NCI-H446 treated with DMSO at 0.1 percent for 48 hours (cell line): ENCODE measurements at places on chromosomes 6 and 20.

GRCh38 chr20:20426655-20426907 lies 58.7 kb downstream of the INSM1 start:
- no peak for DNase-seq

DNA sequence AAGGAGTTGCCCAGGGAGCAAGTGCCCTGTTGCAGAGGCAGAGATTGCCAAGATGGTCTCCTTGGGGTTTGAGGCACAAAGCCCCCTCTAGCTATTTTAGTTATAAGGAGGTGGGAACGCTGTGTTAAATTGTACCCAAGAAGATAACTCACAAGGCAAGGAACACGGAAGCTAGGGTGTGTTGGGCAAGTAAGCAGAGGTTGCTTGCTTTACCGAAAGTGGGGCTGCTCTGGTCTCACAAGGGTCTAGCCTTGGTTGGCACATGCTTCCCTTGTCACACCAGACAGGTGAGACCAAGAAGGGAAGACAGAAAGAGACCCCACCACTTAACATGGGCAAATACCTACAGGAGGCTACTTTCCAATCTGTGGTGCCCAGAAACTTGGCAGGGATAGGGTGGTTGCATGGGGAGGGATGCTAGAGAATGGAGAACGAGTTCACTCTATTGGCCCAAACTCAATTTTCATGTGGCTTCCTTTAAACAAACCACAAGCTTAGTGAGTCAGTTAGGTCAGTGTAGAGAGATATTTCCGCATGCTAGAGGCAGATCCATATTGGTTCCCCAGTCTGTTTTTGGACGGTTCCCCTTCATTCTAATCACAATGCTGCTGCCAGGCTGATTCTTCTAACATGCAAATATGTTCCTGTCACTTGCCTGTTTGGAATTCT lies 42.4 kb downstream of the PLAGL1 start:
- DNase-seq, result no peak

DNA sequence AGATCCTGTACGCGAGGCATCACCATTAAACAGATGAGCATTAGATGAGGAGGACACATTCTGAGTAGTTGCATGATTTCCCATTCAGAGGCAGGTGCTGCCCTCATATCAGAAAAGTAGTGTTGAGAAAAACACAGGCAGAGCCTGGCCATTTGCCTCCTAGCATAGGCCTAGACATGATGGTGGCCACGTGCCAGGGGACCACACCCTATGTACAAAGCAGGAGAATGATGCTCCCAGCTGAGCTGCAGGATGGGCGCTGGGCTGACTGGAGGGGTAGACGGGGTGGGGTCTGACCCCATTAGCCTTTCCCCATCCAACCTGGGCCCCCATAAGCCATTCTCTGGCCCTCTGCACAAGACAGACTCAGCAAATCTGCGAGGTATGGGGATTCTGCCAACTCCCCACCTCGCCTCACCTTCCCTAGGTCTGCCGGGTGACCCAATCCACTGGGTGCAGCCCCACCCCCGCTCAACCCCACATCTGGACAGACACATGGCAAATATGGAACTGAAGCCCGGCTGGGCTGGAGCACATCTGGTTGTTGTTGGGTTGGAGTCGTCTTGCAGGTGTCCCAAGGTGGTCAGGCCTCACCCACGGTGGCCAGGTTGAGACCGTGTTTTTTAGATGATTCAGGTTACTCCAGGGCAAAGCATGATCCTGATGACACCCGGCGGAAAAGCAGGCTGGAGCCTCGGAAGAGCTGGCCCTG lies 13.9 kb downstream of the PI16 start:
- DNase-seq, result no peak

DNA sequence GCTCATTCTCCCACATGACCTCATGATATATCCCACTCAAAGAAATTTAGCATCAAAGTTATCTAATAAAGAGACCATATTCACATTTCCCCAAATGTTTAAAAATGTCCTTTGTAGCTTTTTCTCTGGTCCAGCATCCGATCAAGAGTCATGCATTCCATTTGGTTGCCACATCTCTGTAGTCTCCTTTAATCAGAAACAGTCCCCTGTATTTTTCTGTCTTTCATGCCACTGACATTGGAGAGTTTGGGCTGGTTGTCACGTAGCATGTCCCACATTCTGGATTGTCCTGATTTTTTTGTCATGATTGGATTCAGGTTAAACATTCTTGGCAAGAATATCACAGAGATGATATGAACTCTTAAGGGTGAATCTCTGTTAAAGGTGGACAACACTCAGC lies 55.7 kb downstream of the SNX5 start:
- no peak for DNase-seq

GRCh38 chr6:1659816-1660215 lies 50.1 kb downstream of the FOXC1 start:
- no peak for DNase-seq

- DNase-seq, result no peak
Observed at GRCh38 chr20:50379049-50379990, 130.9 kb upstream of the PTPN1 start.

GRCh38 chr6:13407709-13408695 lies 79.4 kb downstream of the GFOD1 start:
- DNase-seq, result no peak

DNA sequence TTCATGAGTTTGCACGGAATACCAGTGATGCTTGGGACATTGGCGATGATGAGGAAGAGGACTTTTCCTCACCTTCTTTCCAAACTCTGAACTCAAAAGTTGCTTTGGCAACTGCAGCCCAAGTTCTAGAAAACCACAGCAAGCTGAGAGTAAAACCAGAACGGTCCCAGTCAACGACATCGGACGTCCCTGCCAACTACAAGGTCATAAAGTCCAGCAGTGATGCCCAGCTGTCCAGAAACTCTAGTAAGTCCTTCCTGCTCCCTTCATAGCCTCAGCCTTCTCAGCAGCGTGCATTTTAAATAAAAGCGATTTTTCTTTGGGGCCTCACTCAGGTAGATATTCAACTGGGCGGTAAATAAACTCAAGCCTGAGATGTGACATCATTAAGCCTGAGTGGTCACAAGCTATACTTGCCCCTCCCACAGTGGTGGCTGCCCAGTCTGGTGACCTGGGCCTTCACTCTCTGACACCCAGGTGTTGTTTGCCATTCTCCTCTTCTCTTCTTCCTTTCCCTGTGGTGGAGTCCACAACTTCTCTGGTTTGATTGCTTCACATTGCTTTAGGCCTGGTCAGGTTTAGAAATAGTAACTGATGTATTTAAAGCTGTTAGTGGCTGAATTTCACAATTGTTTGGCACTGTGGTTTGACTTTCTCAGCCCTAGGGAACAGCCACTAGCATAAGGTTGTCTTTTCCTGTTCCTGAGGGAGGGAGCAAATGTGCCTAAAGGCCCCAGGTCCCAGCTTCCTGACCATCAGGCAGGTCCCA lies 21.6 kb upstream of the TMEM217 start:
- DNase-seq, result no peak

GRCh38 chr20:2838170-2838797 lies 2.2 kb downstream of the PCED1A start:
- no peak for DNase-seq

GRCh38 chr6:127737768-127738167 lies 160.8 kb downstream of the C6orf58 start:
- DNase-seq, result no peak

DNA sequence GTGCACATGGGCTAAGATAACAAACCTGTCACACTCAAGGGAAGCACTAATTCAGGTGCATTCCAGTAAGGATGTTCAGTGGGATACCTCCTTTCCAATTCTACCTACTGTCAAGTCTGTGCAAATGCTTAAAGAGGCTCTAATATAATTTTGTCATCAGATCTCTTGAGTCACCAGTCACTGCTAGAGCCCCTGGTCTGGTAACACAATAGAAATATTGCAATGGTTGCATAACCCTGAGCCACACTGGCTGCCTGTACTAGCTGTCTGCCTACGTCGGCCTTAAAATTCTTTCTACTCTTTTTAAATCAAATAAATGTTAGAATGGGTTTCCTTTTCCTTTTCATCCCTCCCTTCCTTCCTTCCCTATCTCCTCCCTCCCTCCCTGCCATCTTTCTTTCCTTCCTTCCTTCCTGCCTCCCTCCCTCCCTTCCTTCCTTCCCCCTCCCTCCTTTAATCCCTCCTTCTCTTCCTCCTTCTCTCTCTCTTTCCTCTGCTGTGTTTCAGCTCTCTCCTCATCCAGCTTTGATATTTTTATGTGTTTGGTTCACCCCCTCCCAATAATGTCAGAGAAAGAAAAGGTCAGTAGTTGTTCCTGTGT lies 28.1 kb upstream of the OLIG3 start:
- DNase-seq, result no peak

- no peak for DNase-seq
Observed at GRCh38 chr20:18496042-18496441, 983 bp downstream of the RBBP9 start.

- no peak for DNase-seq
Observed at GRCh38 chr6:146904596-146904995, 299.6 kb upstream of the STXBP5 start.

GRCh38 chr6:113050010-113050858 lies 703.1 kb downstream of the RFPL4B start:
- DNase-seq, result no peak

- peak; percentile 64 for DNase-seq
Observed at GRCh38 chr6:20400456-20401204, 1.0 kb upstream of the E2F3 start.

DNA sequence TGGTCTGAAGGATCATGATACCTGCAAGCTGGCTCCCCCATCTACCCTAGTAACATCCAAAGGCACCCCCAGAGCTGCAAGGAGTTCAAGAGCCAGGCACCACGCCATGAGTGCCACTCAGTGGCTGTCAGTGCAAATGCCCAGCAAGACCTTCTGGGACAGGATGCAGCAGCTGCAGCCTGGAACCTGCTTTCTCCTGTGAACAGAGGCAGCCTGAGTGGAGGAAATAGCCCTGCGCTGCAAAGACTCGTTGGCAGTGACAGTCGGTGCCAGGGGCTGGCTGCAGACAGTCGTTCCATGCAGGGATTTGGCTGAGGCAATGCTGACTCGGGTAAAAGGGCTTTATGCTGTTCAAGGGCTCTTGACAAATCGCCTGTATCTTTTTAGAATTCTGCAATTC lies 15.7 kb upstream of the SSTR4 start:
- DNase-seq, result no peak

DNA sequence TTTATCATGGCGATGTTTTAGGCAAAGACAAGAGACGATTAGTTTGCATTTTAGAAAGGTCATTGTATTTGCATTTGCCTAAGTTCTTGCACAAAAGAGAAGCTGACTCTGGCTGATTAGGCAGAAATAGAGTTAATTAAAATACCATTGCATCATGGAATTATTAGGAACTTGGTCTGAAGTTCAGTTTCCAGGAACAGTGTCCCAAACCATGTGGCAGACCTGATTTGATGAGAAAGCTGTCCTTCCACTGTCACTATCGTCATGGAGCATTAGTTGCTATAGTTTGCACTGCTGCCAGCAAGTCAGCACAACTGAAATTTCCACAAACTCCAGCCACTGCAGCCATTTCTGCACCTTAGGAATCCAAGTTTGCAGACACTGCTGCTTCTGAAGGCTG lies 24.3 kb upstream of the MCUR1 start:
- no peak for DNase-seq

DNA sequence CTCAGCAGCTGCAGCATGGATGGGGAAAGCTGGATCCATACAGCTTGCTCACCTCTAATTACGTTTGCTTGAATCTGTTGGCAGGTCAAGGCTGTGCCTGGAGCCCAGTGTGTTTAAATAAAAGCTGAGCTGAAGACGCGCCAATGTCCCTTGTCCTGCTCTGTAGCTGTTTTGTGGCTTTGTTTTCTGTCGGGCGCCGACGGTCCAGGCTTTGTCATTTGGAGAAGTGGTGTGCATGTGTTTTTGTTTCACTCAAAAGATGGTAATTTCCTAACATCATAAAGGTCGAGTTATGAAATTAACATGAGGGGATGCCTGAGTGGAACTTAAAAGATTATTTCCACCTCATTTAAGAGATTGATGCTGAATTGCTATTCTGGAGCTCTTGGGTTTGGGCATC lies 107.6 kb downstream of the SLC24A3 start:
- DNase-seq, result peak; percentile 61

GRCh38 chr6:131040866-131041265 lies 22.2 kb downstream of the EPB41L2 start:
- DNase-seq, result no peak

- no peak for DNase-seq
Observed at GRCh38 chr20:9071976-9072726, 3.3 kb downstream of the PLCB4 start.

- no peak for DNase-seq
Observed at GRCh38 chr20:61025536-61025935, 226.5 kb upstream of the CDH4 start.

GRCh38 chr20:14700639-14700960 lies 363.2 kb upstream of the FLRT3 start:
- no peak for DNase-seq

DNA sequence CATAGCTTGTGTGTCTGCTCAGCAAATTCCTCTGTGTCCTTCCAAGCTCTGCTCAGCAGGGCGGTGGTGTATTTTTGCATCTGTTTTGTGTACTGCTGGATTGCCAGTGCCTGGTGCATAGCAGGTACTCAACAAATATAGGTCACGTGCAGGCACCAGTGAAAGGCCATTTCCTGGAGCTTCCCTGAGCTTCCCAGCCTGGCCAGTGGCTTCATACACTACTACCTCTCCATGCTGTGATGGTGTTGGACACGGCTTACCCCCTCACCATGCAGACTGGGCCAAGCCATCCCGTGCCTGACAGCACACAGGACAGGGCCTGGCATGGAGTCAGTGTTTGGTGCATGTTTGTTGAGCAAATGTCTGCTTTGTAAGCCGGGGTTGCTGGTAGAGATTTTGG lies 7.7 kb upstream of the PHACTR3 start:
- DNase-seq, result no peak

- DNase-seq, result no peak
Observed at GRCh38 chr20:23118766-23119165, 32.6 kb upstream of the CD93 start.

DNA sequence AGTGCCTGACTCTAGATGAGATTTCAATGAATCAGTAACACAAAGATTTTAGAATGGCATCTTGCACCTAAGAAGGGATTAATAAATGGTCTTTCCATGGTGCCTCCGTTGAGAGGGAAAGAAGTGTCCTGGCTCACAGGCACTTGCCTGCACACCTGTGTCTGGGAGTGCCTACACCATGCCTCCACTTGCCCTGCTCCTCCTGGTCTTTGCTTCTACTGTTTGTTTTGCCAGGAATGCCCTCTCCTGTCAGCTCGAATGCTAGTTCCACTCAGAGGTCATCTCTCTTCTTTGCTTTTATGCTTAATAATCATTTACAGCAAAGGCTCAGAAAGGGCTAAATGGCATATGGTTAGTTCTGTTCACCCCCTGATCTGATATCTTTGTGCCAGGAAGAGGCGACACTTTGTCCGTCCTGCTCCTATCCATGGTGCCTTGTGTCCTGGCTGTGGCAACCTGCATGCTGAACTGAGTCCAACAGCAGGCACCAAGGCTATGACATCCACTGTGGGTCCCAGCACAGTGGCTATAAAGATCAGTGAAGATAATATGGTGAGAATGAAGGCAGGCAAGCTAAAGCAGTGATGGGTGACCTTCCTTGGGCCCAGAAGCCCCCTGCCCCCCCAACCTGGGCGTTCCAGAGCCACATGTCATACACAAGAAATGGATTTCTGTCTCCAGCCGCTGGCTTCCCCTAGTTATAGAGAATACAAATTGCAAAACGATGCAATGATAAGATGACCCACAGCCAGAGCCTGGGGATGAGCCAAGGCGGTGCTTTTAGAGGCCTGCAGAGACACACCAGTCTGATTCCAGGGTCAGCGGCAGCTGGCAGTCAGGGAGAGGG lies 1.4 kb downstream of the C6orf132 start:
- DNase-seq, result no peak
